Islet precursor cell (in vitro differentiated cells): ENCODE measurements at places on chromosomes 3 and 15.
A peak's percentile ranks its signal among the peaks of the same experiment; 100 is the strongest.

GRCh38 chr3:37471425-37471824 lies 297.0 kb upstream of the LRRFIP2 start:
- DNase-seq, result no peak

DNA sequence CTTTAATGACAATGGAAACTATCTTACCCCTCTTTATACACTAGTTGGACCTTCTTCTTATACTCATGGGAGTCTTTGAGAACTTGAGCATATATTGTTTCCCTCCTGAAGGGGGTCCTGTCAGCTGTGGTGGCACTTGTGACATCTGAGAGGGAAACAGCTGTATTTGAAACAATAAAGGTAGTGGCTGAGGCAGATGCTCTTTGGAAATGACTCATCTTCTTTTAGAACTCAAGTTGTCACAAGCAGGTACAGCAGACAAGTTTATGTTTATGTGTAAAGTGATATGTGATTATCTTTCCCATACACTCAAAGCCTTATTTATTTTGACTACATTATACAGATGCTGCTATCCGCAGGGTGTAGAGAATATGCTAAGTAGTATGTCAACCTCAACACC lies 220.0 kb upstream of the GRM7 start:
- no peak for DNase-seq

DNA sequence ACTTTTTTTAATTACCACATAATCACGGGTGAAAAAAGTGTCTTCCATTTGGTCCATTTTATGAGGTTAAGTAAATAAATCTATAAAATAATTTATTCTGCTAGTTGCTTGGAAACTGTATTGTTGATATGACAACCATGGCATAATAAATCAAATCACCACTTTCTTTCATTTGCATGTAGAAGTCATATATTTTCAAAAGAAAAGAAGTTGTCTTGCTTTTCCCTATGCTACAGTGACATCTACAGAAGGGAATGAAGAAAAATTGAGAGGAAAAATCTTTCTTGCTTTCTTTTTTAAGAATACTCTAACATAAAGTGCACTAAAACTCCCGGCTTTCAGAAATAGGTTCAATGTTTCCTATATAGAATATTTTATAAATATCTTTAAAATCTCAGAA lies 228.5 kb downstream of the ZBBX start:
- DNase-seq, result no peak

GRCh38 chr3:11554236-11554610 lies 89.5 kb downstream of the VGLL4 start:
- DNase-seq, result no peak

GRCh38 chr15:41292521-41292920 lies 39.9 kb downstream of the OIP5 start:
- DNase-seq, result no peak

- DNase-seq, result no peak
Observed at GRCh38 chr3:70519913-70520659, 207.6 kb upstream of the MDFIC2 start.

- no peak for DNase-seq
Observed at GRCh38 chr3:30644615-30645014, 38.2 kb downstream of the TGFBR2 start.

GRCh38 chr3:177746337-177746933 lies 549.2 kb upstream of the TBL1XR1 start:
- DNase-seq, result peak; percentile 82

- no peak for DNase-seq
Observed at GRCh38 chr3:190734490-190734889, 128.0 kb downstream of the GMNC start.

DNA sequence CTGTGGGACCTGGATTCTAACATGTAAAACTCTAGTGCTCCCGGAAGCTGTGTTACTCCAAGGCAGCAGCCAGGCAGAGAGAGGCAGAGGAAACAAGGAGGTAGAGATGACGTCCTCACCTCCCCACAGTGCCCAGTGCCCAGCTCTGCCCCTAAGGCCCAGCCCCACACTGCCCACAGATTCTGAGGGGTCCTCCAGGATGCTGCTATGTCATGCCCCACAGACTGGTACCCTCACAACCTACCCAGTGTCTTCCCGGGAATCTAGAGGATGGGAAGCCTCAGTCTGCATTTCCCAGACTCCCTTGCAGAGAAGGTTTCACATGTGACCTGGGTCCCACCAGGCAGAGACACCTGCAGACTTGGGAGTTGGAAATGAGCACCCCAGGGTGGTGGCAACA lies 75.9 kb upstream of the PCSK6 start:
- DNase-seq, result no peak

- no peak for DNase-seq
Observed at GRCh38 chr3:134839990-134840389, 44.9 kb downstream of the EPHB1 start.

DNA sequence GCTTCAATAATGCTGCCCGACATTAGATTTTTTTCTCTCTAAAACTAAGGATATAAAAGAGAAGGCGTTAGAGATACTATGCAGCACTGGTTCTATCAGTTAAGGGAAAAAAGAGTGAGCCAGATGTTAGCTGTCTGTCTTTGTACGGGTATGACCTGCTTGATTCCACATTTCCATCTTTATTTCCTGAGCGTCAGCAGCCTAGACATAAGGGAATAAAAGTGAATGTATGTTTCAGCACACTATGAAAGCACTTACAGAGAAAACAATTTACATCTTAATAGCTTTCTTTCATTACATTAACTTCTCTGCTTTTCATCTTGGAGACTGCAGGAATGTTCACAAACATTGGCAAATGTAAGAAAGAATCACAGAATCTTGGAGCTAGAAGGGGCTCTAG lies 319.3 kb downstream of the CTNNB1 start:
- DNase-seq, result no peak
